ENCODE measurements at places on chromosomes 5 and 9. TPM values are rescaled to one million over a fixed set of nuclear protein-coding genes. Genes with fewer than 3 reads are reported as not detected.

- H3K27ac ChIP-seq = no peak overlapping the region
- no peak for DNase-seq
- H3K36me3 ChIP-seq = no peaks in the 10 kb centered on the region
- no peaks in the 10 kb centered on the region for H3K27me3 ChIP-seq
- H3K4me1 ChIP-seq = no peaks in the 10 kb centered on the region
Observed at GRCh38 chr5:150246835-150247234, 42.7 kb downstream of the CAMK2A start.

DNA sequence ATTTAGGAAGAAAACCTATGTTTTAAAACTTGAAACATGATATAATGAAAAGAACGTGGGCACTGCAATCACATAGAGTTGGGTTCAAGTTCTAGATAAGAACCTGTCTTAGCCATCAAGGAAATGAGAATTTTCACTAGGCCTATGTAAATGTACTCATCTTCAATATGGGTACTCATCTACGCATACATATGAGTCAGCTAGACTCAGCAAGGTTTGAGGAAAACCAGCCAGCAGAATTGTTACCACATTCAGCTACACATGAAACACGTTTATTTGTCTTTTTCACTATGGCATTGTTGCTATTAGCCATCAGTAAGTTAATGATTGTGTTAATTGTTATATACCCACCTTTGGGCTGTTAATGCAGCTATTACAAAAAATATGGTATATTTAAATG lies 146.3 kb downstream of the CHSY3 start:
- no peak for DNase-seq
- no peak overlapping the region for H3K4me3 ChIP-seq
- no peaks in the 10 kb centered on the region for H3K4me1 ChIP-seq
- H3K27me3 ChIP-seq = no peaks in the 10 kb centered on the region
- no peak overlapping the region for H3K27ac ChIP-seq

DNA sequence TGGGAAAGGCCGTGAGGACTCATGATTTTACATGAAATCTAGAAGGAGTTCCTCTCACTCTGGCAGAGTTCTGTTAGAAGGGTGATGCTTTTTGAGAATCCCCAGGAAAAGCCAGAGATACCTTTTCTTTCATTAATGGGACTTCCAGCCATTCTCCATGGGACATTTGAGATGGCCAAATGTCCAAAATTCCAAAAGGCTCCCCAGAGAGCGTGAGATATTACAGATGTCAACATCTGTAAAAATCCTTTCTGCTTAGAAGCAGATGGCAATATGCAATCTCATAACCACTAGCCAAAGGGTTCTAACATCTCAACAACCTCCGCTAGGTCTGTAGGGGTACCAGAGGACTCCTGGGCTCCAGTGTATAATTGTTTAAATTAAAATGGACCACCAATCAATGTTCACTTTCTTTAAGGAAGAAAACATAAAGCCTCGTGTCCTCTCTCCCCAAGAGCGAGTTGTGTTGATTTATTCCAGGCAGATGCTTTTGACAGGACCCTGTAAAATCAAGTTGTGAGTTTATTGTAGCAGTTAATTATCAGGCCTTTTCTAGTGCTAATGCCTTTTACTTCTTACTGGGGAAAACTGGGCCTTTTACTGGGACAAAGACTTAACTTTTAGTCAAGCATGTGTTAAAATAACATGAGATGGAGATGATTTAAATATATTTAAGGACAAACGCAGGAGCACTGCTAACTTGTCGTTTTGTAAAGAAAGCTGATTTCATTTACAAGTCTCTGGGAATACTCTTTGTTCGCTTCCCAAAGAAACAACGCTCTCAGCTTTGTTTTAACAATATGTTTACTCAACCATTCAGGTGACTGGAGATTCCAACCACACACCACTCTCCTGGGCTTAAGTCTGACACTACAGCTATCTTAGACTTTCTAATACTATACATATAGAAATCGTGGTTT lies 4.8 kb downstream of the GAS1 start:
- peaks cover 51% of the 10 kb centered on the region for H3K27me3 ChIP-seq
- peaks cover 8% of the 10 kb centered on the region for H3K4me1 ChIP-seq
- no peak overlapping the region for H3K4me3 ChIP-seq

Gene EFNA5
- not detected for polyA plus RNA-seq

GRCh38 chr5:41716382-41716781 lies 153.8 kb downstream of the OXCT1 start:
- no peaks in the 10 kb centered on the region for H3K27me3 ChIP-seq
- no peaks in the 10 kb centered on the region for H3K36me3 ChIP-seq
- H3K4me3 ChIP-seq = no peak overlapping the region

Gene MYORG
- 0.27 TPM for polyA plus RNA-seq

- H3K4me1 ChIP-seq = peaks cover 18% of the 10 kb centered on the region
- H3K27ac ChIP-seq = peak overlapping the region; percentile 73
- H3K27me3 ChIP-seq = no peaks in the 10 kb centered on the region
- H3K36me3 ChIP-seq = no peaks in the 10 kb centered on the region
- no peak for DNase-seq
- H3K4me3 ChIP-seq = peak overlapping the region; percentile 37
Observed at GRCh38 chr9:3397766-3398165, 128.0 kb downstream of the RFX3 start.

DNA sequence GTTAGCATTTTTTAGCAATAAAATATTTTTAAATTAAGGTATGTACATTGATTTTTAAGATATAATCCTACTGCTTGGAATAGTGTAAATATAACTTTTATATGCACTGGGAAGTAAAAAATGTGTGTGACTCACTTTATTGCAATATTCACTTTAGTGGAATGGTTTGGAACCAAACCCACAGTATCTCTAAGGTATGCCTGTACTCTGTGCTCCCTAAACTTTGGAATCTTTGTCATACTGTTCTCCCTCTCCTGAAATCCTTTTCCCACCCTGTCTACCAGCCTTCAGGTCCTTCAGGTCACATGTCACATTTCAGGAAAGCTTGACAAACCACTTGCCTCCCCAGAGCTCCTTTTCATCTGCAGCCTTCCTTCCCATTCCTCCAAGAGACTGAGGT lies 308.7 kb downstream of the SPOCK1 start:
- H3K4me1 ChIP-seq = no peaks in the 10 kb centered on the region
- no peak overlapping the region for H3K27ac ChIP-seq
- no peak overlapping the region for H3K4me3 ChIP-seq
- no peaks in the 10 kb centered on the region for H3K27me3 ChIP-seq
- no peaks in the 10 kb centered on the region for H3K36me3 ChIP-seq

DNA sequence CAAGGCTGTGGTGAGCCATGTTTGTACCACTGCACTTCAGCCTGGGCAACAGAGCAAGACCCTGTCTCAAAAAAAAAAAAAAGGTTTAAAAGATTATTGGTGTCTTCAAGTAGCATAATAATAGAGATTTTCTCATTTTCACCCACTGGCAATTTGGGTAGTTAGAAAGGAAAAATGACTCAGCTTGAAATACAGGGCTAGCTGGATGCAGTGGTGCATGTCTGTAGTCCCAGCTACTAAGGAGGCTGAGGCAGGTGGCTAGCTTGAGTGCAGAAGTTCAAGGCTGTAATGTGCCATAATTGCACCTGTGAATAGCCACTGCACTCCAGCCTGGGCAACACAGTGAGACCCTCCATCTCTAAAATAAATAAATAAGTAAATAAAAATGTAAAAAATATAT lies 111.1 kb downstream of the ARRDC3 start:
- no peaks in the 10 kb centered on the region for H3K27me3 ChIP-seq
- H3K27ac ChIP-seq = no peak overlapping the region
- no peak overlapping the region for H3K4me3 ChIP-seq

- no peak overlapping the region for H3K4me3 ChIP-seq
- H3K27ac ChIP-seq = no peak overlapping the region
- H3K4me1 ChIP-seq = no peaks in the 10 kb centered on the region
Observed at GRCh38 chr5:36569491-36569890, 36.9 kb upstream of the SLC1A3 start.

- H3K4me1 ChIP-seq = peaks cover 8% of the 10 kb centered on the region
- no peaks in the 10 kb centered on the region for H3K27me3 ChIP-seq
- peak; percentile 46 for DNase-seq
- H3K36me3 ChIP-seq = no peaks in the 10 kb centered on the region
- H3K27ac ChIP-seq = no peak overlapping the region
- peak overlapping the region; percentile 25 for H3K4me3 ChIP-seq
Observed at GRCh38 chr5:176817841-176818377, 7.5 kb downstream of the UNC5A start.

DNA sequence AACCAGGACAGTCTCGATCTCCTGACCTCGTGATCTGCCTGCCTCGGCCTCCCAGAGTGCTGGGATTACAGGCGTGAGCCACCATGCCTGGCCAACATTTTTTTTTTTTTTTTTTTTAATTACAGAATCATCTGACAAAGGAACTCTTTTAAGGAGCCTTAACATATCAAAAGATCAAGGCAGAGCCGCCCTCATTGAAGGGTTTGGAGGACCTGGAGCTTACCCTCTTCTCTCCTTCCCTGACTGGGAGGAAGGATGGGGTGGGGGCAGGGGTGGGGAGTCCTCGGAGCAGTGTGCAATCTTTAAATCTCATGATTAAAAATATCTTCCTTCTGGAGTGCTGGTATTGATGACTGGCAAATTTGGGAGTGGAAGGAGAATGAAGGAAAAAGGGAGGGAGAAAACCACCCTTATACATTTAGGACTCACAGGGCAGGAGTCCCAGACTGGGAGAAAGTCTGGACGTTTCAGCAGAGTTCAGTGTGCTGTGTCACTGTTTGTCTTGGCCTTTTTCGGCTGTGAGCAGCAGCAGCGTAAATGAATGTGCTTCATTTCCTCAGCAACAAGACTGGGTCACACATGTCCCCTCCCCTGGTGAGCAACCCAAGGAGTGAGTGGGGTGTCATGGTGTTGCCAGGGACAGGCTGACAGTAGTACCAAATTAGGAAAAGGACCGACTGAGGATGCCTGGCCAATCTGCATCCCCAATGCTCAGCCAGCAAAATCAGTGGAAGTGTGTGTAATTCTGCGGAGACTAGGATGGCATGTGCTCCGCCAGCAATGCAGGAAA lies 115.3 kb upstream of the BNC2 start:
- no peak overlapping the region for H3K27ac ChIP-seq
- no peak for DNase-seq
- no peaks in the 10 kb centered on the region for H3K36me3 ChIP-seq
- H3K4me3 ChIP-seq = no peak overlapping the region
- H3K27me3 ChIP-seq = no peaks in the 10 kb centered on the region

- no peaks in the 10 kb centered on the region for H3K36me3 ChIP-seq
- DNase-seq = no peak
- no peak overlapping the region for H3K27ac ChIP-seq
- no peak overlapping the region for H3K4me3 ChIP-seq
- H3K27me3 ChIP-seq = no peaks in the 10 kb centered on the region
Observed at GRCh38 chr9:108544866-108545265, 310.9 kb downstream of the ACTL7B start.

DNA sequence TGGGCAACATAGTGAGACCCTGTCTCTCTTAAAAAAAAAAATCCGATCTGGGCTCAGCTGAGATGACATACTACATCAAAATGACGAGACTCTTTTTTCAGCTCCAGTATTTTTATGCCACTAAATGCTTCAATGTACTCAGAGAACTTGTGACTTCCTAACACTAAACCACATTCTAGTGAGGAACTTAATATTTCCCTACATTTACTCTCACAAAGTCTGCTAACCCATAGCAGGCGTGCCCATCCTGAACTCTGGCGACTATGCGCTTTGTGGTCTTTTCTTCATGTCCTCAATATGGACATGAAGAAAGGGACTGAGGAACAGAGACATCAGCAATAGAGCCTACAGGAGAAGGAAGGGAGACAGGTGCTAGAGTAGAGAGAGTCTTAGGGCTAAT lies 41.3 kb downstream of the ITK start:
- no peak overlapping the region for H3K4me3 ChIP-seq
- H3K36me3 ChIP-seq = no peaks in the 10 kb centered on the region
- no peak for DNase-seq

GRCh38 chr5:10445352-10445751 lies 3.7 kb downstream of the ROPN1L start:
- H3K4me1 ChIP-seq = peaks cover 41% of the 10 kb centered on the region
- peaks cover 5% of the 10 kb centered on the region for H3K27me3 ChIP-seq
- peak; percentile 35 for DNase-seq

DNA sequence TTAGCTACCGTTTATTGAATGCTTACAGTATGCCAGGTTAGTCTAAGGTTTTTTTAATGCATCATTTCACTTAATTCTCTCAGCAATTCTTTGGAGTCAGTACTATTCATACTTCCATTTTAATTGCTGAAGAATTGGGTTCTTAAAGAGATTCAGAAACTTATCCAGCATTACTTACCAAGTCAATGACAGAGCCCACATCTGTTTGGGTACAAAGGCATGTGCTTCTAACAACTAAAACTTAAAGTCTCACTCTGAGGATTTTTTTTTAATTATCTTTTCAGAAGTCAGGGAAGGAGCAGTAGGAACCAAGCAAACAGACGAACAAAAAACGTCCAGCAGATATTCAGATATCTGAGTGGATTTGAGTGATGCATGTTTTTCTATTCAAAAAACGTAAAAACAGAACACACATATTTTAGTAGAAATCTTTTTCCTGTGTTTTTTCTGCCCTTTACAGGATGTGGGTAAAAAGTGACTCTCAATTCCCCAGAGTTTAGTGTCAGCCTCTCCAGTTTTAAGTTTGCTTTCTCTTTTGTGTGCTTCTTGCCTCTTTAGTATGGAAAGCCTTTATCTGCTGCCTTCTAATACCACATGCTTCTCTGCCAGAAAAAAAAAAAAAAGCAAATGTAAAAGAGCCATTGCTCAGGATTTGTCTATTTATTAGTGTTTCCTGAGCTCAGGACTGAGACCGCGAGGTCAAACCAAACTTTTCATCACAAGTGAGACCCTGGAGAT lies 118.0 kb downstream of the PRKACG start:
- no peaks in the 10 kb centered on the region for H3K27me3 ChIP-seq
- peak overlapping the region; percentile 68 for H3K27ac ChIP-seq
- DNase-seq = peak; percentile 37
- H3K36me3 ChIP-seq = peaks cover 1% of the 10 kb centered on the region
- peaks cover 31% of the 10 kb centered on the region for H3K4me1 ChIP-seq
- H3K4me3 ChIP-seq = no peak overlapping the region

Gene PCDHB13
- not detected for polyA plus RNA-seq

GRCh38 chr9:136075881-136076678 lies 19.0 kb downstream of the NACC2 start:
- H3K27me3 ChIP-seq = no peaks in the 10 kb centered on the region
- DNase-seq = peak; percentile 34
- H3K4me1 ChIP-seq = peaks cover 15% of the 10 kb centered on the region
- H3K4me3 ChIP-seq = no peak overlapping the region
- H3K36me3 ChIP-seq = no peaks in the 10 kb centered on the region

Gene MARCHF3
- 31.6 TPM for polyA plus RNA-seq

Gene DNAH5
- not detected for polyA plus RNA-seq

DNA sequence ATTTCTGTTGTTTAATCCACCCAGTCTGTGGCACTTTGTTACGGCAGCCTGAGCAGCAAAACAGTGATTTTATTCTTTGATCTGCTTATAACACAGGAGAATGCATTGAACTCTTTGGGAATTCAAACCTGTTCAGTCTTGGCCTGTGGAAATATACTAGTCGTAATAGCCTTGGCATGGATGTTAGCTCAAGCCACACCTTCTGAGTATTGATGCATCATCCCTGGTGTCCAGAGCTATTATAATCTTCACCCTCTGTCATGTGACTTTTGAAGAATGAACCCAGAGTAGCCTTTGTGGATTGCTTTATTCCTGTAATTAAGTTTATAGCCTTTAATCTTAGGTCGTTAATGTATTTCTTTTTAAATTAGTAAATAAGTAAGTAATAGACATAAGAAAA lies 50.8 kb upstream of the TEX48 start:
- no peak for DNase-seq
- H3K36me3 ChIP-seq = no peaks in the 10 kb centered on the region
- no peaks in the 10 kb centered on the region for H3K4me1 ChIP-seq
- H3K27ac ChIP-seq = no peak overlapping the region
- no peak overlapping the region for H3K4me3 ChIP-seq
